ENCODE measurements at places on chromosomes 2 and 18. TPM values are rescaled to one million over a fixed set of nuclear protein-coding genes. Genes with fewer than 3 reads are reported as not detected.

MC4R gene
- not detected for total RNA-seq

GTF3C2 gene
- total RNA-seq = 37.4 TPM

CACNB4 gene
- total RNA-seq = 0.17 TPM

RAX gene
- not detected for total RNA-seq

FAP gene
- total RNA-seq = 1.8 TPM

FHOD3 gene
- total RNA-seq = 0.14 TPM

MCEE gene
- total RNA-seq = 9.7 TPM

IL36B gene
- not detected for total RNA-seq

LPIN2 gene
- 36.9 TPM for total RNA-seq

POTEJ gene
- total RNA-seq = 0.47 TPM

CFAP53 gene
- total RNA-seq = 0.14 TPM

FABP1 gene
- total RNA-seq = not detected

VWC2L gene
- total RNA-seq = not detected

ARL5A gene
- 134 TPM for total RNA-seq

SERPINB11 gene
- not detected for total RNA-seq

HK2 gene
- 3.1 TPM for total RNA-seq

SLC9A2 gene
- not detected for total RNA-seq

EDAR gene
- not detected for total RNA-seq

TRIM43B gene
- total RNA-seq = not detected

MYOM1 gene
- 2.2 TPM for total RNA-seq

NOL4 gene
- total RNA-seq = not detected

KCNK3 gene
- 0.05 TPM for total RNA-seq

CAPN14 gene
- 0.05 TPM for total RNA-seq

ACOXL gene
- total RNA-seq = not detected

LRATD1 gene
- total RNA-seq = 2.4 TPM

ZNF519 gene
- 5.4 TPM for total RNA-seq

SP140 gene
- total RNA-seq = 0.09 TPM

AQP12B gene
- not detected for total RNA-seq

COPS8 gene
- 80.2 TPM for total RNA-seq

OR6B2 gene
- total RNA-seq = not detected

PROKR1 gene
- not detected for total RNA-seq

C18orf32 gene
- 14.1 TPM for total RNA-seq

WDR12 gene
- 34.7 TPM for total RNA-seq

CENPO gene
- 24.9 TPM for total RNA-seq

ANKRD30B gene
- under 0.01 TPM for total RNA-seq

ZNF512 gene
- 23.5 TPM for total RNA-seq

VWA3B gene
- total RNA-seq = not detected

CD207 gene
- not detected for total RNA-seq

LCT gene
- under 0.01 TPM for total RNA-seq

SCLY gene
- 26.3 TPM for total RNA-seq

Measured in dermis blood vessel endothelial cell (primary cell).